ENCODE measurements at places on chromosomes 5 and 9.

DNA sequence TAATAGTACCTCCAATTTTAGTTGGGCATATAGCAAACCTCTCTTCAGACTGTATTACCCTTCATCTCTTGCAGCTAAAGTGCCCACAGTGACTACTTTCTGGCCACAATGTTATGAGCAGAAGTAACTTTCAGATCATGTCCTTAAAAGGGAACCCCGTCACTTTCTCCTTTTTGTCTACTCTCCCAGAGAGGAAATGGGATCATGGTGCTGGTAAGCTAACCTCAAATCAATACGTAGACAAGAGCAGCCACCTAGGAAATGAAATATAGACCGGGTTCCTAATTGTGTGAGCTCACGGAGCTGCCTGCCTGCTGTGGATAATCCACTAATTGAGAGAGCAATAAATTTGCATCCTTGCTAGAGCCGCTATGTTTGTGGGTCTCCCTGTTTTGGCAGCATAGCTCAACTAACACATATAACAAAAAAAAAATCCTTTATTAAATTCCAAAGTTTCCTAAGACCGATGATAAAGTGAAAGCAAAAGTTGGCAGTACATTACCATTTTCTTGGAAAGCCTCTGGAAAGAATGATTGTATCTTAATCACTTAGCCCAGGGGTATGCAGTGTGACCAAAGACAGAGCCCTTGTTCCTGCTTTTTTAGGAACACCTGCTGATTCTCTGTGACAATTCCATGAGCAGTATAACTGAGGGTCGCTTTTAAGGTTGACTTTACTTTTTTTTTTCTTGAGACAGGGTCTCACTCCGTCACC is 5.6 kb upstream of the IL7R start:
- no peak for DNase-seq

- DNase-seq = no peak
These were observed 217.7 kb upstream of the PANK3 start for GRCh38 chr5:168796593-168797580.

- DNase-seq = no peak
These were observed 17.5 kb upstream of the LHFPL2 start for GRCh38 chr5:78666041-78666444.

GRCh38 chr9:115416299-115416698 is 298.3 kb upstream of the TNC start:
- no peak for DNase-seq

DNA sequence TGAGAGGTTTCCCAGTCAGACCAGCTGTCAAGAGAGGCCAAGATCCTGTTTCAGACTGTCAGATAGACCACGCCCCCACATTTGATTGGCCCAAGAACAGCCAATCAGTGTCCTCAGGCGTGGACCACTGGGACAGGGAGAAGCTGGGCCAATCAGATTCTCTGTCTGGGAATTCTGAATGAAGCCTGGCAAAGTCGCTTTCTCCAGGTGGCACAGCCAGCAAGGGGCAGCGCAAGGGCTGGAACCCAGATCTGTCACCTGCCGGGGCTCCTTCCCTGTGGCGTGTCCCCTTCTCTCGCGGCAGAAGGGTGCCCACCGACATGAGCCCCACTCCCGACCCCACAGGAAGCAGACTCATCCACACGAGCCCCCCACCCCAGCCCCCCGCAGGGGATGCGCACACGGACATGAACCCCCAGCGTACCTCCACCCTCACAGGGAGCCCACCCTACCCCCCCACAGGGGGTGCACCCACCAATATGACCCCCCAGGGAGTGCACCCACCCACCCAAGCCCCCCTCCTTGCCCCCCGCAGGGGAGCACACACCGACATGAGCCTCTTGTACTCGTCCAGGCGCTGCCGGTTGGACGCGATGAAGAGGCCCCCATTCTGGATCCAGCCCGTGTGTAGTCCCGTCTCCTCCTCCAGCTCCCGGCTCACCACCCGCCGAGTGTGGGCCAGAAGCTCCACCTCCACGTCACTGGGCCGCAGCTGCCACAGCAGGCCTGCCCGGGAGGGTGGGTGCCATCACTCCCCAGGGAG is 6.1 kb downstream of the SARDH start:
- no peak for DNase-seq

DNA sequence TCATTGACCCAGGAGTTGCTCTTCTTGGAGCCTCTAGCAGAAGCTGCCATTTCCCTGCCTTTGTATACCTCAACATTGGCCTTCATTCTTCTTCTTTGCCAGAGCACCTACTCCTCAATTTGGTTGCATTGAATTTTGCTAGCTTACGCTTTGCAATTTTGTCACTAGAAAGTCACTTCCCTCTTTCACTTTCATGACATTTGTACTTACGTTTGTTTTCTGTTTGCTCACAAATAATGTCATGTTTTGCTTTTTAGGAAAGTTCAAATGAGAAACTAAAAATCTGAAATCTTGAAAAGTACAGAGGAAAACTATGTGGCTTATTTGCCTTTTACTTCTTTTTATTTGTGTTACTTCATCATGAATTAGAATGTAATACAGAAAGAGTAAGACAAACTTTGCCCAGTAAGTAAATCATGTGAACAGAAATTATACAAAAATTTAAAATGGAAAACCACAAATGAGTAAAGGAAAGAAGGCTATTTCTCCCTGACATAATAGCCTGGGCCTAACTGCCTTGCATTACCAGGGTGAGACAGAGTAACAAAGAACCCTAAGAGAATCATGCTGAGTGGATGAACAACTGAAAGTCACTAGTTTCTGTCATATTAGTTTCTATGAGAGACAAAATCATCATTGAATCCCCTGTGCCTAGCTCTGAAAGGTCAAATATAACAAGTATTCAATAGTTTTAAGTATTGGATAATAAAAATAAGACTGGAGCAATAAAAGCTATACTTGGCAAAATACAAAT is 7.4 kb upstream of the IFNA1 start:
- no peak for DNase-seq

DNA sequence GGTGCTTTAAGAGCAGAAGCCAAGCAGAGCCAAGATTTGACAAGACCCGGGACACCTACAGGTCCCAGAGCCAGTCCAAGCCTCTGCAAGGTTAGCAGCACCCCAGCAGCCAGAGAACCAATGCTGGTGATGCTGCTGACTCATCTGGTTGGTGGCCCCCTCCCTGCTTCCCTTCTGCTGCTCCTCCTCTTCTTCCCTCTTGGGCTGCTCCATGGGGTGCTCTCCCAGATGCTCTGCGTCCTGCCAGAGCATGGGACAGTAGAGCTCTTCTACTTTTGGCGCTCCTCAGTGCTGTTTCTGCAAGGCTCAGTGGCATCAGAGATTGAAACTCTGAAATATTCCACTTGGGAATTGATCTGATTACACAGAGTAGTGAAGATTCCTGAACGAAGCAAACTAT is 76.1 kb upstream of the SAP30L start:
- no peak for DNase-seq

DNA sequence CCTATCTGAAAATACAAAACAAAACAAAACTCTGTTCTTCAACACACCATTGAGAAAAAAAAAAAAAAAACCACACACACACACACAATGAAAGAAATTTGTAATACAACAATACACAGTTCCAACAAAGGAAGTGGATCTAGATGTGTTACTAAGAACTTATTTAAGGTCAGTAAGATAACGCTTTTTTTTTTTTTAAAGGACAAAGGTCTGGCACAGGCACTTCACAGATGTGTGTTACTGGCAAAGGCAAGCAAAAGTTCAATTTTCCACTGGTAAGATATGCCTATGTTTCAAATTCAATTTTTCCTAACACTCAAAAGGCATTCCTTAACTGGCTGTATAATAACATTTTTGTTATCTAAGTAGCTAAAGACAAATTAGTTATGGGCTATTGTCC is 3.6 kb downstream of the RFK start:
- DNase-seq = no peak

GRCh38 chr9:82997476-82998140 is 65.3 kb downstream of the RASEF start:
- DNase-seq = no peak

DNA sequence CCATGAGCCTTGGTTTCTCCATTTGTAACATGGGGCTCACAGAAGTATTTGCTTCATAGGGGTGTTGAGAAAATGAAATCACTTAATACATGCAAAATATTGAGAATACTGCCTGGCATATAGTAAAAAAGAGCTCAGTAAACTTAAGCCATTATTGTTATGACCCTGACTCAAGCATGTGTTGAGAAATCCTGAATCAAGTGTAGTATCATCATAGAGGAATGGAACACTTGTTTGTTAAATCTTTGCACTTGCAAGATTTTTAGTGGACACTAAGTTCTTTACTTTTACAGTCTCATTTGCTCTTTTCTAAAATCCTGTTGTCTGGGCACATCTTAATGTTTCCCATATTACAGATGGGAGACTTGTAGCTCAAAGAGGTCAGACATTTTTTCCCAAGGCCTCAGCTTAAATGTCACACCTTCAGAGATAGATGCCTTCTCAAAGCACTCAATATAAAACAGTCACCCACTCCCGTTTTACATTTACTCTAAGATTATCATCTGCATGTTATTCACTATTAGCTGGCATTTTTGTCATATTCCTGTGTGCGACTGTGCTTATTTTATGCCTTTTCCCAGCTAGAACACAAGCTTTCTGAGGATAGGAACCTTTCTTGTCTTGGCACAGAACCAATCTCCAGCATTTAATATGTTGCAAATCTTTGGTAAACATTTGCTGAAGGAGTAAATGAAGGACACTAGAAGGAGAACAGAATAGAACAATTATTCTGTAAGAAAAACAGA is 250.0 kb upstream of the TNC start:
- DNase-seq = no peak

DNA sequence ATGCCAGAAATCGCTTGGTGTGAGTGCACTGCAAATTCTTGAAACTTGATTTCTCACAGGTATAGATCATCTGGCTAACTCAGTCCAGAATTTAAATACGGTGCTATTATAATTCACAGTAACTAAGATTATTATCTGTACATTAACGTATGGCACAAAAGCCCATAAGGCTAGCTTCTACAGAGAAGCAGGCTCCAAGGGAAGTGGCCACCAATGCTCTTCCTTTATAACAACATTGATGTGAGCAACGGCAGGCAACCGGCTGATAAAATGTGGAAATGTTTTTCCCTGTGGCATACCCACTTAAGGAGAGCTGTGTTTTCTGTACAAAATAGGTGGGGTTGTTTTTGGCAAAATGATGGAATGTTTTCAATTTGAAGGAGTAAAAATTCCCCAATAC is 35.7 kb downstream of the SEMA4D start:
- no peak for DNase-seq

- DNase-seq = no peak
These were observed 19.0 kb downstream of the DYNC2I2 start for GRCh38 chr9:128637656-128638055.

- no peak for DNase-seq
These were observed 85.6 kb upstream of the IFNK start for GRCh38 chr9:27438522-27438921.

DNA sequence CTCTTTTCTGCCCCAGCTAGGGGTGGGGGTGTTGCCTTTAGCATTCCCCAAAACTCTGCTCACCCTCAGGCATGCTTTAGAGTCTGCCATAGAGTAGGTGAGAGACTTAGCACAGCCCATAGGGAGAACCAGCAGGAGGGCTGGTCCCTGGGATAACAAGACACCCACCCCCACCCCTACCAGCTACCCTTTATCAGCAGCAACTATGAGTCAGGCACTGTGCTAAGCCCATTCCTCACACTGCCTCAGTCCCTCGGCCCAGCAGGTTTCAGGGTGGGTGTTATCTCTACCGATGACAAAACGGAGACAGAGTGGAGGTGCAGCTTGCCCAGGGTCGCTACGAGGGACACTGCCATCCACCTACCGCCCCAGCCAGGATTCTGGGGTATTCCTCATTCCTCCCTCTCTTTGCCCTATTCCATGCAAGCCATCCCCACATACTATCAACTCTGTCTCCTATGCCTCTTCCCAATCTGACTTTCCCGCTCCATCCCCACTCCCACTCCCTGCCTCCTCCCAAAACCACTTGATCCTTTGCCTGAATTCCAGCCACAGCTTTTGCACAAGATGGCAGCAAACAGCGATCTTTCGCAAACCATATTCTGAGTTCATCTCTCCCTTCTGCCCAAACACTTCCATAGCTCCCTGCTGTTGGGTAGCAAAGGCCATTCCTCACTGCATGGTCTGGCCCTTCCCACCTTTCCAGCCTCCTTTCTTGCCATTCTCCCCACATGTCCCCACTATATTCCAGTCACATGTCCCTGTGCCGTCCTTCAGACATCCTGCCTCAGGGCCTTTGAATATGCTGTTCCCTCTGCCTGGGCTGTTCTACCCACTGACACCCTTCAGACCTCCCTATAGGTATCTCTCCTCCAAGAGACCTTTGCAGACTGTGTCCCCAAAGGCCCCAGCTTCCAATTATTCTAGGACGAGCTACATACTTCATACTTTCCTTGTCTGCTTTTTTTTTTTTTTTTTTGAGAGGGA is 5.1 kb downstream of the CIZ1 start:
- no peak for DNase-seq

- no peak for DNase-seq
These were observed 145.8 kb downstream of the BARX1 start for GRCh38 chr9:93809204-93809940.

DNA sequence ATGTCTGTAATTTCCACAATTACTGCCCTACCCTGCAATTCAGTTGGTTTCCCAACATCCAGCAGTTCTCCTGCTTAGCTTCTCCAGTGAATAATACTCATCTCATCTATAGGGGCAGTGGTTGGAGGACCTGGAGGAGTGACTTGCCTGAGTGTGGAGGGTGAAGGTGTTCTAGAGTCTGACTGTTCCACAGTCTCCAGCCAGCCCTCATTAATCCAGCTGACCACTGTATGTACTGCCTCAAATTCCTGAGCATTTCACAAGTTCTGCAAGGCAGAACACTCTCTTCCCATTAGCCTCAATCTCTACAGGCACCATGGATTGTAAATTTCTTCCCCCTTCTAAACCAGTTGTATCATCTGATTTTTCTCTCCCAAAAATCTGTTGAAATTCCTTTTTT is 147.4 kb upstream of the NFIL3 start:
- no peak for DNase-seq

DNA sequence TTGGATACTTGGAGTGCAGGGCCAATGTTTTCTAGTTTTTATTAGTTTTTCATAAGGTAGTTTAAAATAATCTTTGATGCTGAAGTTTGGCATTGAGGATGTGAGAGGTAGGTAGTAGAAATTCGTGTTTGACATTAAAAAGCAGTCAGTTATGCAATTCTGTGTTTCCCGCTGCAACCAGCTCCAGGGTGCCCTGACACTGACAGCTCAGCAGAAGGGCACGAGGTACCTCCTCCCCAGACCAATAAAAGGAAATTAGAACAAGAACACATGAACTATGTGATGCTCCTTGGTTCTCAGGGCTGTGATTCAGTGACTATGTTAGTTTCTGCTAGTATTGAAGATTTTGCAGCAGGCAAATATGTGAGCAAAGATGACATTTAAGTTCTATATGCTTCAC is 40.2 kb downstream of the NSUN2 start:
- no peak for DNase-seq

- no peak for DNase-seq
These were observed 41.3 kb downstream of the LRSAM1 start for GRCh38 chr9:127492616-127493015.

- DNase-seq = no peak
These were observed 40.4 kb downstream of the SPARC start for GRCh38 chr5:151646334-151646733.

All from stimulated activated CD8-positive, alpha-beta memory T cell treated with anti-CD3 and anti-CD28 coated beads, Interleukin-4, amount 100 ng/mL, for 1 hour (primary cell).